Hematopoietic multipotent progenitor cell treated with erythropoietin and hydrocortisone succinate and interleukin-3 and kit ligand, for 4 days (in vitro differentiated cells): ENCODE measurements at places on chromosomes 6 and 20.

DNA sequence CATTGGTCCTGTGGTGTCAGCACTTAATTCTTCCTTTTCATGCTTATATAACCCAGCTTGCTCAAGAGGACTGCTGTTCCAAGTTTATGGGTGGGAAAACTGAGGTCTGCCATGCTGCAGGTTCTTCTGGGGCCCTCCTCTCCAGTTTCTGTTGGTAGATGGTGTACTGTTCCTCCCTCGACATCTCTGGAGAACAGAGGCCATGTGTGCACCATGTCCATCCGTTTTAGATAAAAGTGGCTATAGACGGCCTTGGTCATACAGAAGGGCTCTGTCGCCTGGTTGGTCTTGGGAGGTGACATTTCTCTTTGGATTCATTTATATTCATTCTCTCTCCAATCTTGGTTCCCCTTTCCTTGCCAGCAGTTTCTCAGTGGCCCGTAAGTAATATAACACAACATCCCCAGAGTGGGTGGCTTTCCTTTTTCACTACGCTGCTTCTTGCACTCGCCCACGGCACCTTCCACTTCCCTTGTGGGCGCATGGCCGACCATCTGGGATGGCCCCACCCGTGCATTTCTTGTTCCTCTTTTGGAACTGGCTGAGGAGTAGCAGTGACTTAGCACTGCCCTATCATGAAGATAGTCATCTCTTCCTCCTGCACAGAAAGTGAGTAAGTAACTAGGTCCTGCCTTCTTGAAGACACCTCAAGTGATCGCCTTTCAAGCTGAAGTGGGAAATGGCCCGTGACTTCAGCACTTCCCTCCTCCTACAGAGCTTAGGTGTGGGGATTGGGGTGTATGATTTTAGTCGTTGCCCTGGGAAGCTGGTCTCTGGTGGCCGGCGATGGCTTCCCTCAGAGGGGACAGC lies 94.2 kb downstream of the RREB1 start:
- peak; percentile 97 for DNase-seq

DNA sequence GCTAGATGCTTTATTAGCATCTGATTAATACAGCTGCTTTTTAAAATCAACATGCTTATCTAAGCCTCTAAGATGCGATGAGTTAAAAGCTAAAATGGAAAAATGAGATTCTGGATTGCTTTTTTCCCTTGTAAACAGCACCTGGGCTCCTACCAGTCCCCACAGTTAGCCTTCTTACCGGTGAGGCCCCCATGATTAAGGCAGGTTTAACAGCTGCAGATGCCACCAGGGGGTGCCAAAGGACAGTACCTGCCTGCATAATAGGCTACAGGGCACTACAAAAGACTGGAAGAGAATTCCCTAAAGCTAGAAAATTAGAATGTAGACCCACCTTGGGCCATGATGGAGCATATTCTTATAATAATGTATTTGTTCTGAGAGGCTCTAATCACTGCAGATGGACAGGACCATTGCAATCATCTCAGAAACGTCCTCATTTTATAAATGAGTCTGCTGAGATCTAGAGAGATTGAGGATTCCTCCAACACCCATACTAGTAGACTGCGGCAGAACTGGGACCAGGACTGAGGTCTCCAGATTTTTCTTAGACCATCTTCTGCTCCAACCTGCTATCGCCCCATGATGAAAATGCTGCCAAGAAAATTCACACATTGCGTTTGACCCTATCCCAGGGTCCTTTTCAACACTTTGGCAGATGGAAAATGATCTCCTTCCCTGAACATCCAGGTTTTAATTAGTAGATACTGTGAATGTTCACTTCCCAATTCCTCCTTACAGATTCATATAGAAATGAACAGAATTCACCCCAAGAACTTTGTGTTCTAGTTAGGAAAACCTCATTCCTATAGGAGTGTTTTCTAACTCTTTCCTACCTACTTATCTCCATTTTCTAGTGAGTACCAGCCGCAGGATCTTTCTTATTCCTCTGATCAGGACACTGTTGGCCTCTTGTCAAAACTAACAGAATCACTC lies 148.8 kb downstream of the RPS12 start:
- DNase-seq, result peak; percentile 77

DNA sequence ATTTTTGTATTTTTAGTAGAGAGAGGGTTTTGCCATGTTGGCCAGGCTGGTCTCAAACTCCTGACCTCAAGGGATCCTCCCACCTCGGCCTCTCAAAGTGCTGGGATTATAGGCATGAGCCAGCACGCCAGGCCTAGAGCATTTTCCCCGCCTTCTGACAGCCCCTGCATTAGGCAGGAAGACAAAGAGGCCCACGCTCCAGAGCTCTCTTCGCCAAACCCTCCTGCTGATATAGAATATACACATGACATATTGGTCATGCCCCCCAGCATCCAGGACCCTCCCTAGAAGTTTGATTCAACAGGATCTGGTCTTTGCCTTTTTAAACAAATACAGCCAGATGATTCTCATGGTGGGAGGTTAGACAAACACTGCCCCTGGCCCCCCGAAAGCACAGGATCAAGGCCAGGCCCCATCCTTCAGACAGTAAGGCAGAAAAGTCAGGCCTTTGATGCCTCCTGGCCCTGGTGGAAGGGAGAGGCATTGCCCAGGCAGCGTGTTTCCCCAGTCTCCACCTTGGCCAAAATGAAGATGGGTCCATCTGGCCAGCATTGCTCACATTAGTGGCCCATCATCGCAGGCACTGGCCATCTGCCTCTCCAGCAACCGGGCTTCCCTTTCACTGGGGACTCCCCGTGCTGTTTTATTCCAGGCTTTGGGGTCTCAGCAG lies 4.4 kb downstream of the SULF2 start:
- DNase-seq, result no peak

DNA sequence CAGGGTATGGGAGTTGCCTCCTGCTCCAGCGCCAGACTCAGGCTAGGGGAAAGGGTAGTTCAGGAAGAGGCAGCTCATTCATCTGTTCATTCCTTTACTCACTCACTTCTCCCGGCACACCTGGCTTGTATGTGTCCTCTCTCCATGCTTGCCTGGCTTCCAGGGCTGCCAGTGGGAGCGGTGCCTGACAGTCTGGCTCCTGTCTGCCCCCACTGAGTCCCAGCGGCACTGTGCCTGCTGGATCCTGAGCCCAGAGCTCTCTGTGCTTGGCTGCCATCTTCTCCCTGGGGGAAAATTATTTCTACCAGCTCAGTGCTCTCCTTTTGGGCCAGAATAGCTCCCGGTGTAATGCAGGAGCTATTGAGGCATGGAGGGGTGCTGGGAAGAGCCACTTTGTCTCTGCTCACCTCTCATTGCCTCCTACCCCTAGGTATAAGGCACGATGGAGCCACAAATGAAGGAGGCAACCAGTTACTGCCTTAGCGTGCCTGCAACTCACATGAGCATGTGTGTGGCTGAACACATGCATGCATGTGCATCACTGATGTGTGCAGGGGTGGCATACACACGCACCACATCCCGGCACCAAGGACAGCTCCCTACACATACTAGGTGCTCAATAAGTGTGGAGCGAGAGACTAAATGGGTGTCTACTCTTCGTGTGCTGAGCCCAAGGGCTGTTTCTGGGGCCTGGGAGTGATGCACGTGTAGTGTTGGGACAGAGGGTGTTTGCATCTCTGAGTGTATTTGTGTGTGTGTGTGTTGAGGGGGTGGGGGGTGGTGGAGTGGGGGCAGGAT lies 46.6 kb downstream of the CDH22 start:
- no peak for DNase-seq

DNA sequence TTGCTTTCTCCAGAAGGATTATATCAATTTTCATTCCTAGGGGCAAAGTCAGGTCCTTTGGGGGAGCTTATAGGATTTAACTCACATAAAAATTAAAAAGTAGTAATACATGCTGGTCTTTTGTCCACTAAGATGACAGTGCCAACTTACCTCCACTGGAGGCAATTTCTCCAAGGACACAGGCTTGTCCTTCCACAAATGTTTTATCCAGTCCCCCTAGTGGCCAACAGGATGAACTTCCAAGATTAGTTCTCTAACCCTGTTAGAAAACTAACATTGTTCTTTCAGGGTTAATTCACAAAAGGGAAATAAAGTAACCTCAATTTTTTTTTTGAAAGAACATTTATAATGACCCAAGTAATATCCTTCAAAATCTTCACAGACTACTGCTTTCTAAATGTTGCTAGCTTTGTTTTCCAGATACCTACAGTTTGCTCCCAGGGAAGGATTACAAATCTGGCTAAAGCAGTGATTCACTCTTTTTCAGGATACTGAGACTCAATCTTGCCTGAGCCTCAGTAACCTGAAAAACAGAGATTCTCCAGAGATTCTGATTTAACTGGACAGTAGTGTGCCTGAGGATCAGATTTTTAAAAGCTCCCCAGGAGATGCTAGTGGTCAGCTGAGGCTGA lies 31.7 kb upstream of the UBR2 start:
- peak; percentile 88 for DNase-seq

- peak; percentile 47 for DNase-seq
Measured at GRCh38 chr6:166815629-166816028, 140.7 kb downstream of the RNASET2 start.

GRCh38 chr20:47576516-47577033 lies 74.9 kb downstream of the NCOA3 start:
- peak; percentile 68 for DNase-seq

DNA sequence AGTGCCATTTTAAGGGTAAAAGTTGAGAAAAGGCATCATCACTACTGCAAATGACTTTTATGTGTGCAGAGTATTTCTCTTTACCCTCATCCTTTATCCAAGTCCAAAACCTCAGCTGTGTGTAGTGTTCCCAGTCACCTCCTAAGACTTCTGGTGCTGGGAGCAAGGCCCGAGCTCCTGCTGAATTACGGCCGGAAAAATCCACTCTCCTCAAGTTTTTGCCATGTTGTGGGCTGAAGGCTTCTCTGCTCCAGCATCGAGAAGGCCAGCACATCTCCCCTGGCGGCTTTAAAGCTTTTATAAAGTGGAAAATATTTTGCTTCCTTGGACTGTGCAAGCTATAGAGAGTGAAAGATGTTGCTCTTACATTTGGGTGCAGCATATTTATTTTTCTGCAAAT lies 153.2 kb upstream of the THBS2 start:
- no peak for DNase-seq

- peak; percentile 61 for DNase-seq
Measured at GRCh38 chr20:41524980-41525613, 93.1 kb downstream of the CHD6 start.
